ENCODE measurements at places on chromosomes 3 and 15.

- DNase-seq: no peak
Measured at GRCh38 chr3:45371621-45372020, 16.8 kb upstream of the LARS2 start.

DNA sequence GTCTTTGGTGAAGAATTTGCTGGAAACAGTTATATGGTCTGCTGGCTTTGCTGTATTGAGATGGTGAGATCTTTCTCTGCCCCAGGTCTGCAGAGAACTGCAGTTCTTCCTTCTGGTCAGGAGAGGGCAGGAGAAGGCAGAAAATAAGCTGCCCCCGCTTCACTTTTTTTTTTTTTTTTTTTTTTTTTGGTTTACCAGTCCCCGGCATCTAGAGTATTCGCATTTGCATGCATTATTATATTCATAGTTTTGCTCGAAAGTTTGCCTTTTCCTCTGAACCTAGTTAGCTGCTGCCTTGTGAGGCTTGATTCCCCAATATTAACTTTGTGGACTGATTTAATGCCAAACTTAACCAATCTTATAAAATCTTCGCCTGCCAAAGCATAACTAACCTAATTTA is 10.6 kb upstream of the PARL start:
- DNase-seq: no peak

DNA sequence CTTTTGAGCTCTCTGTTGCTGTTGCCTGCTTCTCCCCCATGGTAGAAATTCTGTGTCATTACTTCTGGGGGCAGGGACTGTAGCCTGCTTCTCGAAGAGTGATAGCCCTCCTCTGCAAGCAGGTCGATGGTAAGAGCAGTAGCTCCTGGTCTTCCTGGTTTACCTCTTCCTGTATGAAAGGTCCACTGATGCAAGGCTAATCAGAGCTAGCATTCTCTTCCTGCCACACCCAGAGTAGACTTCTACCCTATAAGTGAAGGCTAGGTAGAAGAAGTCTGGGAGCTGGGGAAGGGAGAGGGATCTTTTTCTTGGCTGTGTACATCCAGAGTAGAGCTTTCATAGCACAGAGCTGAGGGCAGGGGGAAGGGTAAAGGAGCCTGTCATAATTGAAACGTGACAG is 357.0 kb downstream of the SQOR start:
- no peak for DNase-seq

- DNase-seq: no peak
Measured at GRCh38 chr3:168138421-168138820, 42.7 kb upstream of the GOLIM4 start.

DNA sequence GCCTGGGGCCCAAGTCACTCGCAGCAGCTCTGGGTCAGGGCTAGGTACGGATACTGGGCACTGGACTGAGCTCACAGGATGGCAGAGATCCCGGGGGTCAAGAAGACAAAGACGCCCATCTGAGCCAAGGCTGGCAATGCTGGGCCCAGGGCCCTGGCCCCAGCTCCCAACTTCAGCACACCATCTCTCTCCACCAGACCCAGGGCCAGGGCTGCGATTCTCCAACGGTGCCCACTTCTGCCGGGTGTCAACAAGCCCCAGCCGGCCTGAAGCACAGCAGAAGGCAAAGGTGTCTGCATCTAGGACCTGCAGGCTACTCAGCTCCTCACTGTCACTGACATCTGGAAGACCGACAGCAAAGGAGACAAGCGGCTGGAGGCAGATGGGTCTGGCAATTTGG is 8.6 kb downstream of the WDR73 start:
- DNase-seq: no peak

DNA sequence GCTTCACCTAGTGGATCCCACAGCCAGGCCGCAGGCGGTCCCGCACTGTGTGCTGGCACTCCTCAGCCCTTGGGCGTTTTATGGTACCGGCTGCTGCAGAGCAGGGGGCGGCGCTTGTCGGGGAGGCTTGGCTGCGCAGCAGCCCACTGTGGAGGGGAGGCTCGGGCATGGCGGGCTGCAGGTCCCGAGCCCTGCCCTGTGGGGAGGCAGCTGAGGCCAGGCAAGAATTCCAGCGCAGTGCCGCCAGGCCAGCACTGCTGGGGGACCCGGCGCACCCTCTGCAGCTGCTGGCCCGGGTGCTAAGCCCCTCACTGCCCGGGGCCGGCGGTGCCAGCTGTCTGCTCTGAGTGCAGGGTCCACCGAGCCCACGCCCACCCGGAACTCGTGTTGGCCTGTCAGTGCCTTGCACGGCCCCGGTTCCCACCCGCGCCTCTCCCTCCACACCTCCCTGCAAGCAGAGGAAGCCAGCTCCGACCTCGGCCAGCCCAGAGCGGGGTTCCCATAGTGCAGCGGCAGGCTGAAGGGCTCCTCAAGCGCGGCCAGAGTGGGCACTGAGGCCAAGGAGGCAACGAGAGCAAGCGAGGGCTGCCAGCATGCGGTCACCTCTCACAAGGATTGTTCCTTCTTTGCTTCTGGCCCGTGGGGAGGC is 435.0 kb upstream of the ATP10A start:
- DNase-seq: no peak

Measured in urinary bladder (tissue), 4 donors.